ENCODE measurements at places on chromosomes 7 and 10.

DNA sequence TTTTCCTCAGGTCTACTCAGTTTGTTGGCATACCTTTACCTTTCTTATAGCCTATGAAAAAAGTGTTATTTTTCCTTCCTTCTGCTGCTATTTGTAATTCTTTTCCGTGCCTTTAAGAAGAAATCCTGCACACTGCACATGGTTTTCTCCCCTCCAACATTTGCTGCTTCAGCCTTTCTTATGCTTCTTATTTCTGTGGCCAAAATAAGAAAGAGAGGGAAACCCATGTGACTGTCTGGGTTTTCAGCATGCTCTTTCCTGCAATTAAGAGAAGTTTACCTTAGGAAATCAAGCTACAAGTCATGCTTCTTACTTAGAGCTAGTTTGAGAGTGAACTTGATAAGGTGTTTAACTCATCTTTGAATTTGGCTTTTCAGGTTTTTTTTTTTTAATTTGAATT is 11.0 kb downstream of the TBC1D12 start:
- ATAC-seq, result no peak

DNA sequence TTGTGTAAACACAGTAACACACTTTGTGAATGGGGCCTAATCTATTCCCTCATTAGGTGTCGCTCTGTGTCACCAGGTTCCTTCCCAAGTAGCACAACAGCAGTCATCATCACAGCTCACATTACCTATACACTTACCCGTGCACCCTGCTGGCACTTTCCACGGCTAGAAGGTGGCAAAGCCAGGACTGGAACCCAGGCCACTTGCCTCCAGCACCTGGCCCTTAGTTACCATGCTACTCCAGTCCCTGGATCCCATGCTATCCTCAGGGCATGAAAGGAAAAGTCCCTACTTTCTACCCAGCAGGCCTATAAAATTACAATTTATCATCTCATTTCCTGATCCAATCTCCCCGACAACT is 18.4 kb downstream of the SMURF1 start:
- no peak for ATAC-seq

DNA sequence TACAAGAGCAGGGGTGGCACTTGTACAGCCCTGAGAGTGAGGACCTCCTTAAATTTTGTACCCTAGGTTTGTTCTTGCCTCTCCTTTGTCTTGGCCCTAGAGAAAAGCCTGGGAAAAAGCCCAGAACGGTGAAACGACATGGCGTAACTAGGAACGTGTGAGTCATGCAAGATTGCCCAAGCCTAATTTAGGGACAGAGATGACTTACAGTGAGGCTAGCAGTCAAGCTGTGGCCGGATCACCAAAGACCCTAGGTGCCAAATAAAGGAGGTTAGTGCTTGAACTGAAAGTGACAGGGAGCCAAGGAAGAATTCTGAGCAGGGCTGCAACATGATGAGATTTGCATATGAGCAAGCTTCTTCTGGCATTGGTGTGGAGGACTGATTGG is 25.1 kb downstream of the TBXAS1 start:
- no peak for ATAC-seq

- ATAC-seq, result no peak
These were observed 72.0 kb downstream of the GRID1 start for GRCh38 chr10:86294346-86295265.

DNA sequence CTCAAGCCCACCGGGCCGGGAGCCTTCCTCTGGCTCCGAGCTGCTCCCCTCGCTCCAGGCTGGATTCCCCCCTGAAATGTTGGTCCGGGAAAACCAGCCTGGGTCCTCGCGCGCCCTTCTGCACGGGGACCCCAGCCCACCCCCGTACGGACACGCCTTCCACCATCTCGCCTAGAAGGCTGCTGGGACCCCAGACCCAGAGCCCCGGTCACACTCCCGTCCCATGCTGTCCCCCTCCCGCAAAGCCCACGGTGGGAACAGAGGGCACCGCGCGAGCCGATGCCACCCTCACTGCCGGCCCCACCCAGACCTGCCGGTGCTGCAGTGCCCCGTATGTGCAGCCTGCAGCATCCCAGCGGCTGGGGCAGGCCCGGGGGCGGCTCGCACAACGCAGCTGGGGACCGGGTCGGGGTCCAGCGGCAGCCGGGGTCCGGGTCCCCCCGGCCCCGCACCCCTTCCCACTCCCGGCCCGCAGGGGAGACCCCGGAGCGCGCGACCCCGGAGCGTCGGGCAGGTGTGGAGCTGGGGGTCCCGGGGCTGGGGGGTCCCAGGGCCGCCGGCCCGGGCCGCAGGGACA is 871 bp downstream of the SPOCK2 start:
- no peak for ATAC-seq

DNA sequence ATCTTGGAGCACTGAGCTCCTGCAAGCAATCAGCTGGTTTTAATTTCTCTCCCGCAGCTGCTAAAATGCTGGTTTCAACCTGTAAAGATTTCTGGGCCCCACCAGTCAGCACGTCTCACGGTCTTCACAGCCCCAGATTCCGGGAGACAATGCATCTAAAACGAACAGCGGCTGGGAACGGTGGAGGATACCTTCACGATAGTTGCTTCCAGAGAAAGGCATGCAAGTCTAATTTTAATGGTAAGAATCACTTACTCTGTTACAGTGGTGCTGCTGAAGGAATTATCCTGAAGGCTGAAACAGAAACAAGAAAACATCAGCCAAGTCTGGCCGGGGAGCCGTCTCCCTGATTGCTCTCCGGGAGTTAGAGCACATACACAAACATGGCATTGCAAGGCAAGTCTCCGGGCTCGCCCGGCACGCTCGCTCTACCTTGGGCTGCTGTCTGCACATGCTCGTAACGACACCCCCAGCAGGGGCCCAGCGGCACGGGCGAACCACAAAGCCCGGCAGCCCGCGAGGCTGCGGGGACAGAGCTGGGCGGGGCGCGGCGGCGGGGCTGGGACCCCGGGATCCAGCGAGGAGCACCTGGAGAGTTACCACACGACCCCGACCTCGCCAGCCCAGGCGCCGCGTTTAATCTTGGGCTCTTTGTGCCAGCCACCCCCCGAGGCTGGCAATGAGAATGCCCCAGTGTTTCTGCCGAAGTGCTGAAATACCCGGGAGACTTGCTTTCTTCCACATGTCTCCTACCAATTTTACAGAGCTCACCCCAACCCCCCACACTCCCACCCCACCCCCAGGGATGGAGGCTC is at the start of gene FAM13C:
Gene FAM13C (minus strand): TSS at position 406 of the 815 bp plus-strand sequence. CDS start 89 bp downstream, at position 317.
- ATAC-seq, result peak; percentile 93

GRCh38 chr7:156611014-156612010 is 29.3 kb upstream of the RNF32 start:
- ATAC-seq, result no peak
